ENCODE measurements at places on chromosomes 16 and 17. TPM values are rescaled to one million over a fixed set of nuclear protein-coding genes. Genes with fewer than 3 reads are reported as not detected.
A peak's percentile ranks its signal among the peaks of the same experiment; 100 is the strongest.

DNA sequence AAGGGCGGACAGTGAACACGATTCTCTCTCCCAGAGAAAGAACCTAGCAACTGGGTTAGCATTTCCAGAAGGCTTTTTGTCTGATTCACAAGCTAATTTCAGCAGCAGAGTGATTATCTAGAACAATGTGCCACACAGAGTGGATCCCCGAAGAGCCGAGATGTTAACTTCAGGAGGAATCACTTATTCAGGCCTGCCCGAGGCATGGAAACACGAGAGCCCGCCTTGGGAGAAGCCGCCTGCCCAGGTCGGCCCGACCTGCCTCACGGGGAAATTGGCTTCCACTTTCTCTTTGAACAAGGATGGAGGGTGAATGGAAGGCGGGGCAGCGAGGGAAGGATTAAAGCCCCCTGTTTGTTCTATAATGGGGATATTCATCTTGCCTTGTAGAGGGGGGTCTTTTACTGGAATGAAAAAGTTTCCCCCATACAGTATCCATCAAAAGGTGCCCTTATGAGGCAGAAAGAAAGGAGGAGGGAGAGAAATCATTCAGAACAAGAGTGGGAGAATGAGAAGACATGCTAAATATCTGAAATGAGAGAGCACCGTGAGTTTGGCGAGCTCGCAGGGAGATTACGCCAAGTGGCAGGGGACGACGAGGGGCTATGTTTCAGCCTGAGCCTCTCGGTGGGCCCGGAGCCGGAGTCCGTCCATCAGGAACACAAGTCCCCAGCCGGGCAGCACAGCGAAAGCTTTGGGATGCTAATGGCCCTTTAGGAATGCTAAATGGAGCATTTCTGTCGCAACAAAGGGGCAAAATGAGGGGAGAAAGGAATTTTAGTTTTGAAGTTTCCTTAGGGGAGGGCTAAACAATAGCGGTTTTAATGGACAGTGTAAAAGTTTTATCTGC, 33.0 kb downstream of the NTN1 start:
- H3K36me3 ChIP-seq = peaks cover 11% of the 10 kb centered on the region
- peak overlapping the region; percentile 12 for H3K4me3 ChIP-seq
- peaks cover 2% of the 10 kb centered on the region for H3K4me1 ChIP-seq

- H3K36me3 ChIP-seq = peaks cover 4% of the 10 kb centered on the region
- no peak for DNase-seq
- H3K4me1 ChIP-seq = peaks cover 29% of the 10 kb centered on the region
- H3K27ac ChIP-seq = no peak overlapping the region
- no peak overlapping the region for H3K4me3 ChIP-seq
- H3K27me3 ChIP-seq = peaks cover 1% of the 10 kb centered on the region
Measured at GRCh38 chr16:66402591-66403230, 24.4 kb upstream of the BEAN1 start.

DNA sequence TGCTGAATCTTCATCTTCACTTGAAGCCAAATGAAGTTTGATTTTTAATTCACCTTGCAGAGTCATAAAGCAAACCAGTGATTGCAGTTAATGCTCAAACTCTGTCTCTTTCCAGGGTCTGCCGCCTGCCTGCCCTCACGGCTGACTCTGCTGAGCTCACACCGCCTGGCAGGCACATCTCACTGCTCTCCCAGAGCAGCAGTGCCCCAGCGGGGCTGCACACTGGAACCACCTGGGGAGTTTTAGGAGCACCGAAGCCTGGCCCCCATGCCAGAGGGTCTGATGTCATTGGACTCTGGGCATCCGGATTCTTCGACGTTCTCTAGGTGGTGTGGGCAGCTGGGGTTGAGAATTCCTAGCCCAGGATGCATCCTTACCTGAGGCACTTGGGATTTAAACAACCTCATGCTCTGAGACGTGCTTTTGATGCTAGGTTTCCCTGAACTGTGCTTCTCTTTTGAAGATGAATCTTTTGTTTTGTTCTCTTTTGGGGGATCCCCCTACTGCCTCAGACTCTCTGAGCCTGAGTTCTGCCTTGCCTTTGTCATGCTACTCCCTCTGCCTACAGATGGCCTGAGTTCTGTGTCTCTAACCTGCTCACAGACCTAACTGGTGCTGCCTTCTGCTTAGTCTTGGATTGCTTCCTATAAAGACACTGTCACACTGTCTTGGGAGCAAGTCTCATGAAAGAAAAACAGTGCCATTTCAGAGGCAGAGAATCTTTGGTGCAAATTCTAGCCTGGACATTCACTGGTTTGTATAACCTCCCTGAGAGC, 438.1 kb upstream of the CCL2 start:
- H3K36me3 ChIP-seq = no peaks in the 10 kb centered on the region
- no peak for DNase-seq
- H3K4me3 ChIP-seq = no peak overlapping the region
- H3K4me1 ChIP-seq = peaks cover 9% of the 10 kb centered on the region
- no peak overlapping the region for H3K27ac ChIP-seq
- H3K27me3 ChIP-seq = peaks cover 2% of the 10 kb centered on the region

KRT32 gene
- total RNA-seq = not detected

- peaks cover 13% of the 10 kb centered on the region for H3K27me3 ChIP-seq
- no peak overlapping the region for H3K4me3 ChIP-seq
- DNase-seq = no peak
- no peak overlapping the region for H3K27ac ChIP-seq
Measured at GRCh38 chr17:46839211-46839610, 12.2 kb upstream of the WNT9B start.

CCDC154 gene
- 4.2 TPM for total RNA-seq

DNA sequence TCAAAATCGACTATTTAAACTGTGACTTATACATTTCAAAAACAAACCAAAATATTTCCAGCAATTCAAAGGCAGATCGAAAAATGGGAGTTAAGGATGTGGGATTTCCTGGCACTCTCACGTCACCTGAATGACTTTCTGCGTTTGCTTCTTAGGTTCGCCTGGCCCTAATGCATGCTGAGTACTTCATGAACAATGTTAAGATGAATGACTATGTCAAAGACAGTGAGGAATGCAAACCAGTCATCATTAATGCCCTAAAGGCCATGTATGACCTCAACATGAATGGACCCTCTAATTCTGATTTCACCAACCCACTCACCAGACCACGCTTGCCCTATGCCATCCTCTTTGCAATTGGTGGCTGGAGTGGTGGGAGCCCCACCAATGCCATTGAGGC, 7.3 kb downstream of the KLHL10 start:
- H3K27me3 ChIP-seq = peaks cover 2% of the 10 kb centered on the region
- DNase-seq = no peak
- H3K4me1 ChIP-seq = peaks cover 1% of the 10 kb centered on the region

- no peak overlapping the region for H3K4me3 ChIP-seq
- peak; percentile 87 for DNase-seq
- H3K27ac ChIP-seq = no peak overlapping the region
- H3K27me3 ChIP-seq = peaks cover 16% of the 10 kb centered on the region
Measured at GRCh38 chr17:63425483-63425882, 20.6 kb downstream of the CYB561 start.

LASP1 gene
- 66.6 TPM for total RNA-seq

SLC6A4 gene
- not detected for total RNA-seq

DNA sequence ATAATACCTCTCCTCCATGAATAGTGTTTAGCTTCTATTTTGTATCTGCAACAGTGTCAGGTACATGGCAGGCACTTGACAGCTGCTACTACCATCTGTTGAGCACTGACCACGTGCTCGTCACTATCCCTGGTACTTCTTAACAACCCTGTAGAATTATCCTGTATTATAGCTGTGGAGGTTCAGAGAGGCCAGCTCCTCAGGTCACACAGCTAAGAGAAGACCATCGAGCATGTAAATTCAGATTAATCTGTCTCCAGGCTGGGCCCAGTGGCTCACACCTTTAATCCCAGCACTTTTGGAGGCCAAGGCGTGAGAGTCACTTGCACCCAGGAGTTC, 26.3 kb downstream of the WSB1 start:
- H3K4me3 ChIP-seq = peak overlapping the region; percentile 47
- DNase-seq = no peak
- peaks cover 18% of the 10 kb centered on the region for H3K4me1 ChIP-seq
- no peaks in the 10 kb centered on the region for H3K36me3 ChIP-seq
- peaks cover 2% of the 10 kb centered on the region for H3K27me3 ChIP-seq

SLC52A1 gene
- not detected for total RNA-seq

DNA sequence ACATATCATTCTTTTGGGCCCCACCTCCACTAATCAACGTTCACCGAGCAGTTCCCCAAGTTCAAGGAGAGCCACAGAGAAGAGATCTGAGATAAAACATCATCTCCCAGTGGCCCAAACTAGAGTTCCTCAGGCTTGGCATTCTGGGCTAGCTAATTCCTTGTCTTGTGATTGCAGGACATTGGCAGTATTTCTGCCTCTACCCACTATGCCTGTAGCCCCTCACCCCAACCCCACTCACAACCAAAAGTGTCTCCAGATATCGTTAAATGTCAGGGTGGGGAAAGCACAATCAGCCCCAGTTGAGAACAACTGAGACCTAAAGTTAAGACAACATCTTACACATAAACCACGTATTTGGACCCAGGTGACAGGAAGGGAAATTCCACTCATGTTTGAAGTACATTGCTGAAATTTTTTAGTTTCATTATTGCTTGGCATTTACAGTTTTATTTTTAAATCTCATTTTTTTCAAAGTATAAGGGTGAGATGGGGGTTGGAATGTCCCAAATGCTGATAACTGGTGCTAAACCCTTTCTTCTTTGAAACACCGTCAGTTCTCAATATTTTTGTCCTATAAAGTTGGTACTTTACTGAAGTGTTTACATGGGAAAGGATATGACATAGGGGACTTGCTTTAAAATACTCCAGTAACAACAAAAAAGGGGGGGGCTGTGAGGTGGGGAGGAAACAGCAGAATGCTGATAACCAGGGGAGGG, 13.6 kb downstream of the ZC3H7A start:
- peaks cover 6% of the 10 kb centered on the region for H3K27me3 ChIP-seq
- no peaks in the 10 kb centered on the region for H3K36me3 ChIP-seq
- H3K4me1 ChIP-seq = peaks cover 39% of the 10 kb centered on the region
- no peak overlapping the region for H3K4me3 ChIP-seq
- DNase-seq = no peak

ESRP2 gene
- total RNA-seq = not detected

- H3K36me3 ChIP-seq = no peaks in the 10 kb centered on the region
- peak overlapping the region; percentile 69 for H3K4me3 ChIP-seq
- H3K4me1 ChIP-seq = peaks cover 4% of the 10 kb centered on the region
- no peaks in the 10 kb centered on the region for H3K27me3 ChIP-seq
- H3K27ac ChIP-seq = no peak overlapping the region
Measured at GRCh38 chr16:72009779-72010178, 1.2 kb downstream of the DHODH start.

MYBBP1A gene
- total RNA-seq = 44.8 TPM

DNA sequence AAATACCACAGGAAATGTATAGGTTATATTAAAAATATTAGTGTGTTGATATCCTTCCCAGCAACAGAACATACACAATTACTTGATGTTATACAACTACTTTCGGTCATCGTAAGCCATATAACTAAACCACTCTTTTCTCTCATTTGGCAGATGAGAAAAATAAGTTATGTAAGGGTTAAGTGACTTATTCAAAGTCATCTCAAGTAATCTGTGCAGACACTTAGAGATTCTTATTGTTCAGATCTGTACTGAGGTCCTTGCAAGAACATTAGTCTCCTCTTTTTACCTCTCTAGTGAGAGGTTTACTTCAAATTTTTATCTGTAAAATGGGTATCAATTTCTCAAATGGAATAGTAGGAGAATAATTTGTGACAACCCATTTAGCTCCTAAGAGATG, 15.0 kb downstream of the NACA2 start:
- H3K27ac ChIP-seq = no peak overlapping the region
- H3K36me3 ChIP-seq = peaks cover 4% of the 10 kb centered on the region
- H3K27me3 ChIP-seq = no peaks in the 10 kb centered on the region
- no peak overlapping the region for H3K4me3 ChIP-seq
- H3K4me1 ChIP-seq = peaks cover 34% of the 10 kb centered on the region

PRRT2 gene
- 91.0 TPM for total RNA-seq

DNA sequence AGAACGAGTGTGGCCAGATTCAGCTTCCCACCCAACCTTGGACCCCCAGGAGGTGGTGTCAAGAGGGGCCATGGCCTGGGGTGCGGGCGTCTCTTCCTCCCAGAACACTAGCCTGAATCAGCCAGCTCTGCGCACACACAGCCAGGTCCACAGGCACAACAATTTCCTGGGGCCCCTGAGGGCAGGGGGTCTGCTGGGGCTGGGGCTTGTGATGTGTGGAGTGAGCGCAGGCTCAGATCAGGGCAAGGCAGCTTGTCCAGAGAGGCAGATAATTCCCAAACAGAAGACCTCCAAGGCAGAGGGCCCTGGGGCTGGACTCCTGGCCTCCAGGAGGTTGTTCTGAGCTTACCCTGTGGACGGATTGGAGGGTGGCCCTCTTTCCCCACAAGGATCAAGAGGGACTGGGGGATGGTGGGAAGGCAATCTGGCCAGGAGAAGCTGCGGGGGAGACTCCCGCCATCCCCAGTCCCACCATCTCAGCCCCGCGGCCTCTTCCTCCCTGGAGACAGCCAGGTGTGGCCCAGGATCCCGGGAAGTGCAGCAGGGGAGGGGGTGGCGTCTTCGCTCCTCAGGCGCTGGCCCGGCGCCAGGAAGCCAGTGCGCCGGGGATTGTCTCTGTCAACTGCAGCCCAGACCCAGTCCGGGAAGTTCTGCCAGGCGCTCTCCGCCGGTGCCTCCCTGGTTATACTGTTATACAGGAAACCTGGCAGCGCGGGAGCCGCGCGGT, 52.0 kb upstream of the AMZ2 start:
- H3K27me3 ChIP-seq = peaks cover 18% of the 10 kb centered on the region
- no peaks in the 10 kb centered on the region for H3K36me3 ChIP-seq
- H3K4me1 ChIP-seq = peaks cover 4% of the 10 kb centered on the region
- DNase-seq = no peak
- H3K27ac ChIP-seq = no peak overlapping the region
- peak overlapping the region; percentile 74 for H3K4me3 ChIP-seq

DNA sequence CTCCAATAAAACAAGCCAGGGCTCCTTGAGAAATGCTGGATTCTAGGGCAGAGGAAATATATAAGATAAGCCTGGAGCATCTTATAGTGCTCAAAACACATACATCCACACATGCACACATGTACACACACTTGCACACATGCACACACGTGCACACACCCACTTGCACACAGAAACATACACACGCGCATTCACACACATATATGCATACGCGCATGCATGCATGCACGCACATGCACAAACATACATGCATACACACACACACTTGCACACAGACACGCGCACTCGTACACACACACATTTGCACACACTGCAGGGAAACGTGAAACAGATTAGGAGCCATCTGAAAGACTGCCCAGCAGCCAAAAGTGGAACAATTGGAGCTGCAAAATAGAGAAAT, 8.0 kb upstream of the ENPP7 start:
- H3K27me3 ChIP-seq = peaks cover 8% of the 10 kb centered on the region
- H3K36me3 ChIP-seq = no peaks in the 10 kb centered on the region
- no peak for DNase-seq
- peaks cover 7% of the 10 kb centered on the region for H3K4me1 ChIP-seq

- H3K4me1 ChIP-seq = peaks cover 64% of the 10 kb centered on the region
- H3K36me3 ChIP-seq = no peaks in the 10 kb centered on the region
- no peak overlapping the region for H3K4me3 ChIP-seq
- DNase-seq = no peak
- H3K27me3 ChIP-seq = peaks cover 19% of the 10 kb centered on the region
- H3K27ac ChIP-seq = no peak overlapping the region
Measured at GRCh38 chr16:11165894-11166665, 89.9 kb downstream of the SOCS1 start.

GRCh38 chr16:67188798-67189197, 1.1 kb downstream of the EXOC3L1 start:
- no peak overlapping the region for H3K4me3 ChIP-seq
- H3K36me3 ChIP-seq = no peaks in the 10 kb centered on the region
- peaks cover 15% of the 10 kb centered on the region for H3K4me1 ChIP-seq
- H3K27ac ChIP-seq = no peak overlapping the region
- peaks cover 10% of the 10 kb centered on the region for H3K27me3 ChIP-seq

GRCh38 chr17:75475851-75476250, 19.4 kb downstream of the TMEM94 start:
- no peak overlapping the region for H3K4me3 ChIP-seq
- peaks cover 8% of the 10 kb centered on the region for H3K27me3 ChIP-seq
- no peaks in the 10 kb centered on the region for H3K36me3 ChIP-seq
- peaks cover 18% of the 10 kb centered on the region for H3K4me1 ChIP-seq
- no peak for DNase-seq

Data from glutamatergic neuron (in vitro differentiated cells).